ENCODE measurements at places on chromosomes 13 and 19. TPM values are rescaled to one million over a fixed set of nuclear protein-coding genes. Genes with fewer than 3 reads are reported as not detected.

The ZNF625 gene
- not detected for total RNA-seq

The ZNF112 gene
- 2.3 TPM for total RNA-seq

The MIER2 gene
- 14.4 TPM for total RNA-seq

The NCR1 gene
- not detected for total RNA-seq

The RFPL4AL1 gene
- total RNA-seq = not detected

The UBE2L5 gene
- not detected for total RNA-seq

The C19orf67 gene
- total RNA-seq = not detected

The PLIN4 gene
- 0.27 TPM for total RNA-seq

All from A549 treated with CpdA at 1 μM for 4 hours (cell line).